MV-4-11 (cell line): ENCODE measurements at places on chromosomes 2 and 18.

DNA sequence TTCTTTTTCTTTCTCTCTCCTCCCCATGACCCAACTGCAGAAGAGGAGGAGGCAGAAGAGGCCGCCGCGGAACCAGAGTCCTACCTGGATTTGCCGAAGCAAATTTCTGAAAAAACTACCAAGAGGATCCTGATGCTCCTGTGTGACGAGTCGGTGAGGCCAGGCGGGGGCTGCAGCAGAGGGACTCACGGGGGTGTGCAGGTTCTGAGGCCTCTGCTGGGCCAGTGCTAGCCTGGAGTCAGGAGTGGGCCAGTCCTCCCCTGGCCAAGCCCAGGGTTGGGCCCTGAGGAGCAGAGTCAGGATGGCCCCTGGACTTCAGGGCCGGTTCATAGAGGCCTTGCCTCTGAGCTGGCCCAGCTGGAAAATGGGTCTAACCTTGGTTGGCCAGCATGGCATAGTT is 29.3 kb downstream of the OTOF start:
- DNase-seq, result no peak

GRCh38 chr2:33581872-33582271 is 17.2 kb downstream of the FAM98A start:
- DNase-seq, result peak; percentile 18

- DNase-seq, result peak; percentile 33
These were observed 2.1 kb downstream of the BCL2L11 start for GRCh38 chr2:111122631-111123421.

- no peak for DNase-seq
These were observed 27.7 kb downstream of the HS1BP3 start for GRCh38 chr2:20623241-20623640.

DNA sequence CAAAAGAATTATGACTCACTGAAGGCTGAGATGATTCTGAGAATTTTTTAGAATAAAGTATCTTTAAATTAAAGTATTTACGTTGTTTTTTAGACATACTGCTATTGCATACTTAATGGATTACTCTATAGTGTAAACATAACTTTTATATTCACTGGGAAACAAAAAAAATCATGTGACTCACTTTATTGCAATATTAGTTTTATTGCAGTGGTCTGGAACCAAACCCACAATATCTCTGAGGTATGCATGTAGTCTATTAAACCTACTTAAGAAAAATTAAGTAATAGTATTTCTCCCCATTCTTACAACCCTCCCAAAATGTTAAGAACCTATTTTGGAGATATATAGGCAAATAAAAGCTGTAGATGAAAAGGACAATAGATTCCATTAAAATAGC is 142.9 kb upstream of the ZNF521 start:
- DNase-seq, result no peak

DNA sequence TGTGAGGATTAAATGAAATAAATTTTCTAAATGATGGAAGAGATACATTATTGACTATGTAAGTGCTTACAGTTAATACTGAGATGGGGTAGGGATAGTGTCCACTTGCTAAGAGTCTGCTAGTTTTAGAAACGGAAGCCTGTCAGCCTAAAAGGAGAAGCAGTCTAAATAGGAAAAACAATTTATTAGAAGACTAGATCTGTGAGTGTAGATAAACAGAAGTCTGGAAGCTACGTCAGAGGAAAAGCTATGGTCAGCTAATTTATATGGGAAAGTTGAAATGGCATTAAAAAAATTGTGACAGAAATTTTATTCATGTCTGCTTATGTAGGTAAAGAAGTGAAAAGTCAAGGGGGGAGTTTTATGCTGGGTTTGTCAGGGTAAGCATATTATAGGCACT is 1338.4 kb upstream of the CHAC2 start:
- DNase-seq, result no peak

- DNase-seq, result no peak
These were observed 662.3 kb downstream of the SATB2 start for GRCh38 chr2:198795419-198795818.

DNA sequence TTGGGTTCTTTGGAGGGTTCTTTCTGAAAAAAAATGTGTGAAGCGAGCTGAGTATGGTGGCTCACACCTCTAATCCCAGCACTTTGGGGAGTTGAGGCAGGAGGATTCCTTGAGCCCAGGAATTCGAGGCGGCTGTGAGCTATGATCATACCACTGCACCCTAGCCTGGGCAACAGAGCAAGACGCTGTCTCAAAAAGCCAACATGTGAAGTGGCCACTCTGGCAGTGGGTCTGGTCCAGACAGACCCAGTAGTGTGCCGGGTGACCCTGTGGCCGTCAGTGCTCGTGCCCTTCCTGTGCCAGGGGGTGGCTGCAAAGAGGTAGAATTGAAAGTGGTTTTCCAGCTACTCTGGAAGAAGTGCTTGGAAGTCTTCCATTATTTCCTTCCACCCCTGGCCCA is 11.6 kb downstream of the KLF11 start:
- DNase-seq, result no peak
